ENCODE measurements at places on chromosomes 2 and 18.

DNA sequence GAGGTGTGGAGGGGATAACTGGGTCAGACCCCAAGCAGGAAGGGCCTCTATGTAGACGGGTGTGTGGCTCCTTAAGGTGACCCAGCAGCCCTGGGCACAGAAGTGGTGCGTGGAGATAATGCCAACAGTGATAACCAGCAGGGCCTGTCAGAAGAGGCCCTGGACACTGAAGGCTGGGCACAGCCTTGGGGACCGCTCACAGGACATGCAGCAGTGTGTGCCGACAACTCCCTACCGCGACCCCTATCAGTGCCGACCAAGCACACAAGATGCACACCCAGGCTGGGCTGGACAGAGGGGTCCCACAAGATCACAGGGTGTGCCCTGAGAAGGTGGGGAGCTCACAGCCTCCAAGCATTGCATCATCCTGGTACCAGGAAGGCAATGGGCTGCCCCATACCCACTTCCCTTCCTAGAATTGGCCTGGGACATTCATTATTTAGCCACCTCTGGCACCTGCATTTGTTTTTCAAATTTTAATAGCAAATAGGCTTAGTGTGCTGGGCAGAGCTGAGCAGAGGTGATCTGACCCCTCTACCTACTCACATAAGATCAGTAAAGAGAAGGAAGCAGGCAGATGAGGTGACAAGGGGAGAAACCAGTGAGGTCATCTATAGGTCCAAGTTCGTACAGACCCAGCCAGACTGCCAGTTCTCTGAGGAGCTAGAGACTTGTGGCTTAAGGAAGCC is 55.2 kb downstream of the BCL11A start:
- no peak for DNase-seq

GRCh38 chr18:10057894-10058791 is 144.3 kb downstream of the VAPA start:
- no peak for DNase-seq

GRCh38 chr18:8967573-8967972 is 134.9 kb upstream of the NDUFV2 start:
- no peak for DNase-seq

DNA sequence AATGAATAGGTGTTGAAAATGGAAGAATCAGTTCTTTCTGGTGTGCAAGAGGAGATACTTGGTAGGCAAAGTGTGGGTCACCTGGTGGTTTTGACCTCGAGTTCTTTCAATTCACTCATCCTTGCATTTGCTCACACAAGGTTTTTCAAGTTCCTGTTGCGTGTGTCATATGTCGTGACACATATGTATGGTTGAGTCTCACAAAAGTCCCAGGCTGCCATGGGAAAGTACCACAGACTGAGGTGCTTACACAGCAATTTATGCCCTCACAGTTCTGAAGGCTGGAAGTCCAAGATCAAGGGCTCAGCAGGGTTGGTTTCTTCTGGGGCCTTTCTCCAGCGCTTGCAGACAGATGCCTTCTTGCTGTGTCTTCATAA is 64.4 kb downstream of the NCK2 start:
- DNase-seq = no peak

- no peak for DNase-seq
Measured at GRCh38 chr2:112646791-112647689, 1.3 kb downstream of the SLC20A1 start.

DNA sequence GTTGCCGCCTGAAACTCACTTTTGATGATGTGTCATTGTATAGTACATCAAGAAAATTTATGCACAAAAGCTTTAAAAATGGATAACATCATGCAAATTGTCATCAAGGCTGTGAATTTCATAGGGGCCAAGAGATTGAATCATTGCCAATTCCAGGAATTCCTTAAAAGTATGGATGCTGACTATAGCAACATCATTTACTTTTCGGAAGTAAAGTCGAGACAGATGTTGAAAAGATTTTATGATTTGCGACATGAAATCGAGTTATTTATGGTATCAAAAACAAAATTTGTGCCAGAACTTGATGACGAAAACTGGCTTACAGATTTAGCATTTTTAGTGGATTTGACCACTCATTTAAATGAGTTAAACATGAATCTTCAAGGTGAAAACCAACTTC is 56.3 kb downstream of the ASB1 start:
- no peak for DNase-seq

DNA sequence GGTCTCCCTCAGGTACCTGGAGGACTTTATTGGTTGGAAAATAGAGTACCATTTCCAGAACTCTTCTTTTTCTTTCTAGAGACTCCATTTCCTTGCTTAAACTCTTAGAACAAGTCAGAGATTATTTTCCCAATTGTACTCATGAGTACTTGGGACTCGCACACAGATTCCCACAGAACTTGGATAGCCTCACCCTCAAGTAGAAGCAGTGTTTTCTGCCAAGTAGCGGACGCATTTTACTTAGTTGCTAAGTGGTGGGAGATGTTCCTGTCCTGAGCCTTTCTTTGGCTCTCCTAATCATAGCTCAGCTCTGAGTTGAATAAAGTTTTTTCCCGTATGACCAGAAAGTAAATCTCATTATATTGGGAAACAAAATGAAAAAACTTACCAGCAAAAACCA is 17.2 kb downstream of the SLC30A3 start:
- DNase-seq = no peak

GRCh38 chr2:26585966-26586365 is 55.2 kb downstream of the CIB4 start:
- DNase-seq = no peak

DNA sequence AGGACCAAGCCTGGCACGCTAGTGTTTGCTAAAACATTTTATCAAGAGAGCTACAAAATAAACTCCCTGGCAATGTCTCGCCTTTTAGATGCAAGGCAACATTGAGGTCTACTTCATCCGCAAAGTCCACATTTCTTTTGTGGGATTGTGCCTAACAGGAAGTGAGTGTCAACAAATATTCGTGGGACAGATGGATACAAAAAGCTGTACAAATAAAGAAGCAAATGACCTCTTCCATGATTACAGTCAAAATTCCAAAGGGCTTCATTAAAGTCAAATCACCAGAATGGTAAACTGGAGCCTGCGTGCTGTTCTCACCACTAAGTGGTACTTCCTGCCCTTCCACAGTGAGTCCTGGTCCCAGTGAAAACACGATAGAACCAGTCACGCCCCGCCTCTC is 40.4 kb downstream of the L3MBTL4 start:
- peak; percentile 73 for DNase-seq

- DNase-seq = no peak
Measured at GRCh38 chr2:41863062-41863461, 184.8 kb upstream of the PKDCC start.

Measured in NCI-H2081 (cell line).